ENCODE measurements at places on chromosomes 12 and 14. TPM values are rescaled to one million over a fixed set of nuclear protein-coding genes. Genes with fewer than 3 reads are reported as not detected.

GRCh38 chr14:102927346-102927877, 4.9 kb downstream of the AMN start:
- no peak overlapping the region for H3K27ac ChIP-seq
- no peaks in the 10 kb centered on the region for H3K4me1 ChIP-seq
- H3K27me3 ChIP-seq = no peaks in the 10 kb centered on the region

- H3K4me1 ChIP-seq = peaks cover 43% of the 10 kb centered on the region
- no peak overlapping the region for H3K4me3 ChIP-seq
- peak; percentile 60 for DNase-seq
- no peaks in the 10 kb centered on the region for H3K27me3 ChIP-seq
Observed at GRCh38 chr12:56991319-56992246, 14.8 kb downstream of the ZBTB39 start.

GRCh38 chr12:76290963-76291859, 57.0 kb downstream of the BBS10 start:
- H3K27me3 ChIP-seq = no peaks in the 10 kb centered on the region
- H3K27ac ChIP-seq = no peak overlapping the region
- no peaks in the 10 kb centered on the region for H3K36me3 ChIP-seq
- no peak overlapping the region for H3K4me3 ChIP-seq

GRCh38 chr14:89186856-89187376, 230.1 kb downstream of the FOXN3 start:
- no peak overlapping the region for H3K4me3 ChIP-seq
- H3K27me3 ChIP-seq = peaks cover 8% of the 10 kb centered on the region
- H3K36me3 ChIP-seq = no peaks in the 10 kb centered on the region
- no peaks in the 10 kb centered on the region for H3K4me1 ChIP-seq
- no peak overlapping the region for H3K27ac ChIP-seq
- DNase-seq = no peak

DNA sequence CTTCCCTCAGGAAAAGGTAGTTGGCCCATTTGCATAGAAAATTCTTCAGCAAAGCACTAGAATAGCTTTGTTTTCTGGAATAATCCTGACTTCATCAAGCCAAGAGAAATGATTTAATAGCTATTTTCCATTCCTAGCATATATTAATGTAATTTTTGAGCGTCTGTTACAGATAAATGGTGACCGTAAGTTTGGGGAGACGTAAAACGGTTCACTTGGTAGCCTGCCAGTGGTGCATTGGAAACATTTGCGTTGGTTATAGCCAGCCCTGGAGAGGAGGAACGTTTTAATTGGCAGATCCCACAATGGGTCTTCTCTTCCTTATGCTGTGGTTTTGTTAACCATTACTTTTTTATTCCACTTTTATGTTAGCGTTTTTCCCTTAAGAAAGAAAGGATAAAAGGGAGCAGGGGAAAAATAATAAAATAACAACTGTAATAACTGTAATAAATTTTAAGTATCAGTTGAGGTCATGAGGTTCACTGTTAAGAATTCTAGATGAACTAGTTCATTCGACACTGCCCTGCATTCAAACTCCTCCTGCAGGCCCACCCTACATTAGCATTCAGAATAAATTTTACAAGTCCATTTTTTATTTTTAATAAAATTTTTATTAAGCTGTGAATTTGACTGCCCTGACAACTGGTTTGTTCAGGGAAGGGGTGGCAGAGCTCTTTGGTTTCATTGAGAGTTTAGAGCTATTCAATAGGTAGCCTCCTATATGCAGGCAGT, 300.7 kb downstream of the ERC1 start:
- no peak for DNase-seq
- no peaks in the 10 kb centered on the region for H3K36me3 ChIP-seq
- H3K27me3 ChIP-seq = no peaks in the 10 kb centered on the region
- no peak overlapping the region for H3K4me3 ChIP-seq
- no peak overlapping the region for H3K27ac ChIP-seq

DNA sequence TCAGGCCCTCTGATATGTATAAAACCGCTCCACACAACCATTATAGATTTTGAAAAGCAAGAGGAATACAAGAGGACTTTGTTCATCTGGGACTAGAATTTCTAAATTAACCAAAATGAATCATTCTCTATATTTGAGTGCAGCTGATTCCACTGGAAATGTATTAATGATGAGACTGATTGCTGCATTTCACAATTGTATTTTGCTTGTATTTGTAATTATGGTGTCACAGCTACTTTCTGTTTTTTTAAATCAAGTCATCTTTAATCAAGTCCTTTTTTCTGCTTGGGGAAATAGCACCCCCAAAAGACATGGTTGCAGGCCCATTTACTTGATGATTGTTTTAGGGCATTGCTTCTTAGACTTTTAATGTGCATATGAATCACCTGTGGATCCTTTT, 162.4 kb downstream of the KICS2 start:
- no peak overlapping the region for H3K27ac ChIP-seq
- DNase-seq = no peak
- no peaks in the 10 kb centered on the region for H3K27me3 ChIP-seq

DNA sequence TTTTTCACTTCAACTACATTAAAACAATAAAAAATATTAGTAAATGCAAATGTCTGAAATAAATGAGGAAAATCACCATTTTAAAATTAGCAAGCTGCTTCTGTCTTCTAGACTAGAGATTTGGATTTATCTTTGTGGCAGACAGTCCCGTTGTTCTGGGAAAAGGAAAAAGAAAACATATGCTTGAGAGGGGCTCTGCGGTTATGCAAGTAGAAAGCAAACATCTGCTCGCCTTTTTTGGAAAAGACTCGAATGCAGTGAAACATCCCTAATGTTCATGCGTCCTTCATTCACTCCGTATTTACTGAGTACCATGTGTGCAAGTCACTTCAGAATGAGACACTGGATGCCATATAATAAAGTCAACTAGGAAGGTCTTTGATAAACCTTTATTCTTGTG, 44.9 kb downstream of the IFNG start:
- H3K27ac ChIP-seq = no peak overlapping the region
- no peaks in the 10 kb centered on the region for H3K4me1 ChIP-seq
- DNase-seq = no peak
- no peaks in the 10 kb centered on the region for H3K27me3 ChIP-seq

DNA sequence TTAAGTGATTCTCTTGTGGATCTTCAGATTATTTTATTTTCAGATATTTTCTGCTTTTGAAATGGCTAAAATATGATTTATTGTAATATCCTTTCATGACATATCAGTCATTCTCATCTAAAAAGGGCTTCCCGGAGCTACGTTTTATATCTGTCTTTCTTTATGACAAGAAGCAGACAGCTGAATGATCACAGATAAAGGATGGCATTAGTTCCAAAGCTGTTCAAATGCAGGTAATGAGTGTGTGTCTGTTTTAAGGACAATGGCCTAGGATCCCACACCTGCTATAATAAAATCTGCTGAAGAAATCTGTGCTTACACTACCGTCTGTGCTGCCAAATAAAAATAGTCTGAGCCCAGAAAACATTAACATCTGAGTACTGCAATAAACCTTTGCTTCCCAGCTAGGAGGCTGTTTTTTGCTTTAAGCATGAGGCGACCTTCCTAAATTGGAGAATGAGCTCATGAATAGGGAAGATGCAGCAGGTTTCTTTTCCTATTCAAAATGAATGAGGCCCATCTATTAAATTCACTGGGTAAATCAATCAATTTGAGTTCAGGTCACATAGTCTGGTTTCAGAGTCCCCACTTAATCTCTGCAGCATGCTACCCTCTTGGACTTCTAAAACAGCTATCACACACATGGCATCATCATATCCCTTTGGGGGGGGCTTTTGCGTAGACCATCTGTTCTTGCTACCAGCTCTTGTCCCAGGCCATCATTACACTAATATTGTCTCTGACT, 498.5 kb downstream of the NELL2 start:
- no peak overlapping the region for H3K4me3 ChIP-seq
- H3K27ac ChIP-seq = no peak overlapping the region
- no peak for DNase-seq
- no peaks in the 10 kb centered on the region for H3K27me3 ChIP-seq
- H3K4me1 ChIP-seq = no peaks in the 10 kb centered on the region
- no peaks in the 10 kb centered on the region for H3K36me3 ChIP-seq

DNA sequence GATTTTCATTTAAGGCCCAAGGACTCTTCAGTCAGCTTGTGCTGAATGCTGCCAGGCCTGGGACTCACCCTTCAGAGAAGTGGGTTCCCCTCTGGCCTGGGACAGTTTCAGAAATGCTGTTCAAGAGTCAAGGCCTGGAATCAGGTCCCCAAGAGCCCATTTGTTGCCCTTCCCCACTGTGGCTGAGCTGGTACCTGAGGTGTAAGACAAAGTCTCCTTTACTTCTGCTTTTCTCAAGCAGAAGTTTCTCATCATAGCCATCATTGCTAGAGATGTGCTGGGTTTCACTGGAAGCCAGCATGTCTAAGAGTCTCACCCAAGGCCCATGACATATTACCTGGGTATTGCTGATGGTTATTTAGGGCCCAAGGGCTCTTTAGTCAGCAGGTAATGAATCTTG, 8.9 kb downstream of the FANCM start:
- H3K4me1 ChIP-seq = no peaks in the 10 kb centered on the region
- no peak overlapping the region for H3K4me3 ChIP-seq
- peaks cover 23% of the 10 kb centered on the region for H3K36me3 ChIP-seq
- DNase-seq = no peak
- no peak overlapping the region for H3K27ac ChIP-seq

DNA sequence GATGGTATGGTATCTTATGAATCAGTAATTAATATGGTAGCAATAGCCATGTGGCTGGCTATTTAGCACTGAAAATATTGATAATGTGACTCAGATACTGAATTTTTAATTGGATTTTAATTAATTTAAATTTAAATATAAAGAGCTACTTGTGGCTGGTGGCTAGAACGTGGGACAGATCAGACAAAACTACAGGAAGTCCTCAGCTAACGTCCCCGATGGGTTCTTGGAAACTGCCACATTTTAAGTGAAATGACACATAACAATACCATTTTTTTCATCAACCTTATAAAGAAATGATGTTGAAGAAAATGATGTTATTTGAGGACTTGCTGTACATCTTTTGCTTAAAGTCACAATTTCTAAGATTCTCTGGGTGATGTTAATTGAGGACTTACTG, 138.1 kb upstream of the FLRT2 start:
- DNase-seq = no peak
- H3K4me1 ChIP-seq = no peaks in the 10 kb centered on the region
- H3K36me3 ChIP-seq = no peaks in the 10 kb centered on the region
- no peak overlapping the region for H3K27ac ChIP-seq
- no peaks in the 10 kb centered on the region for H3K27me3 ChIP-seq

DNA sequence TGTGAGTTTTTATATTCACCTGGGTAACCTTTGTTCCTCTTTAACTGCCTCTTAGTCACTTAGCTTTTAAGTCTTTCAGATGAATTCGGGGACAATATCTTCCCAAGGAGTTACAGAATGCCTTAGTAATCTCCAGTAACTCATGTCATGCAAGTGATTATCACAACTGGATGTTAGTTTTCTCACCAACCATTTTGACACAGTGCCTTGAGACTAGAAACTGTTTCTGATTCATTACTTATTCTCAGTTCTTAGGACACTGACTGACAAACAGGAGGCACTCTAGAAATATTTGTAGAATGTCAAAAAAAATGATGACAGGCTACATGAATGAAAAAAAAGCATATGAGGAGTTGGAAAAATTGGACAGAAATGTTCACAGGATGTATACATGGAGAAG, 335.1 kb downstream of the ACSS3 start:
- H3K36me3 ChIP-seq = no peaks in the 10 kb centered on the region
- no peaks in the 10 kb centered on the region for H3K4me1 ChIP-seq
- no peak for DNase-seq
- no peaks in the 10 kb centered on the region for H3K27me3 ChIP-seq
- no peak overlapping the region for H3K4me3 ChIP-seq

GRCh38 chr14:90424686-90425372, 28.0 kb downstream of the CALM1 start:
- H3K4me1 ChIP-seq = no peaks in the 10 kb centered on the region
- no peaks in the 10 kb centered on the region for H3K36me3 ChIP-seq
- H3K27ac ChIP-seq = no peak overlapping the region
- DNase-seq = no peak

DNA sequence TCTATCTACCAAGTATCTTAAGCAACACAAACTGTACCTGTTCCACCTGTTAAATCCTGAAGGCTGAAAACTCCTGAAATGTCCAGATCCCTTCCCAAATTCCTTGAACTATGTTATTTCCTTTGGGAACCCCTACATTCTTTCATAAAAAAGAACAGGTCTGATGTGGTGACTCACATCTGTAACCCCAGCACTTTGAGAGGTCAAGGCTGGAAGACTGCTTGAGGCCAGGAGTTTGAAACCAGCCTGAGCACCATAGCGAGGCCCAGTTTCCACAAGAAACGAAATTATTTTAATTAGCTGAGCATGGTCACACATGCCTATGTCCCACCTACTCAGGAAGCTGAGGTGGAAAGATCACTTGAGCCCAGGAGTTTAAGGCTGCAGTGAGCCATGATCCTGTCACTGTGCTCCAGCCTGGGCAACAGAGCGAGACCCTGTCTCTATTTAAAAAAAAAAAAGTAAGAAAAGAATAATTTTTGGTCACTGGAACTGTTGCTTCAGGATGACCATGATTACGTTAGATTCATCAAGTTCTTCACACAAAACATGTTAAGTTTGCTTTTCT, 84.3 kb downstream of the PHLDA1 start:
- H3K4me3 ChIP-seq = no peak overlapping the region
- no peak for DNase-seq
- H3K27ac ChIP-seq = no peak overlapping the region
- H3K27me3 ChIP-seq = no peaks in the 10 kb centered on the region
- no peaks in the 10 kb centered on the region for H3K36me3 ChIP-seq

- H3K27ac ChIP-seq = no peak overlapping the region
- peaks cover 6% of the 10 kb centered on the region for H3K27me3 ChIP-seq
- no peak overlapping the region for H3K4me3 ChIP-seq
- DNase-seq = no peak
- no peaks in the 10 kb centered on the region for H3K36me3 ChIP-seq
- no peaks in the 10 kb centered on the region for H3K4me1 ChIP-seq
Observed at GRCh38 chr14:102424923-102425322, 62.2 kb downstream of the TECPR2 start.

DNA sequence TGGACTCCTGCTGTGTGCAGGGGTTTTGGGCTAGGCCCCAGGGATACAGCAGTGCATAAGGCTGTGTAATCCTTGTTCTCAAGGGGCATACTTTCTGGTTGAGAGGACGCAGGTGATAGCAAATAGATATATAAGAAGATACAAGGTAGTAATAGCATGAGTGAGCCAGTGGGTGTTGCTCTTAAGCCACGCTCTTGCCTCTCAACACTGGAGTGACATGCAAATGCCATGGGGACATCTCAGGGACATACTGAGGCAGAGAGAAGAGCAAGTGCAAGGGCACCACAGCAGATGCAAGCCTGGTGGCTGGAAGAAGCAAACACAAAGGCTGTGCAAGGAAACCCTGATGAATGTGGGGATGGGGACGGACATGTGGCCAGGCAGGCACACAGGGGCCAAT, 223.3 kb downstream of the CHST11 start:
- H3K36me3 ChIP-seq = no peaks in the 10 kb centered on the region
- no peaks in the 10 kb centered on the region for H3K27me3 ChIP-seq
- no peaks in the 10 kb centered on the region for H3K4me1 ChIP-seq
- H3K4me3 ChIP-seq = no peak overlapping the region

SELPLG gene
- 1.2 TPM for polyA plus RNA-seq

GALNT8 gene
- polyA plus RNA-seq = 0.46 TPM

ISCA2 gene
- polyA plus RNA-seq = 30.7 TPM

DAO gene
- polyA plus RNA-seq = not detected

FIGNL2 gene
- polyA plus RNA-seq = not detected

Measured in K562 (cell line).